Breast epithelium (tissue), 4 donors: ENCODE measurements at places on chromosomes 13 and 19.
A peak's percentile ranks its signal among the peaks of the same experiment; 100 is the strongest.

DNA sequence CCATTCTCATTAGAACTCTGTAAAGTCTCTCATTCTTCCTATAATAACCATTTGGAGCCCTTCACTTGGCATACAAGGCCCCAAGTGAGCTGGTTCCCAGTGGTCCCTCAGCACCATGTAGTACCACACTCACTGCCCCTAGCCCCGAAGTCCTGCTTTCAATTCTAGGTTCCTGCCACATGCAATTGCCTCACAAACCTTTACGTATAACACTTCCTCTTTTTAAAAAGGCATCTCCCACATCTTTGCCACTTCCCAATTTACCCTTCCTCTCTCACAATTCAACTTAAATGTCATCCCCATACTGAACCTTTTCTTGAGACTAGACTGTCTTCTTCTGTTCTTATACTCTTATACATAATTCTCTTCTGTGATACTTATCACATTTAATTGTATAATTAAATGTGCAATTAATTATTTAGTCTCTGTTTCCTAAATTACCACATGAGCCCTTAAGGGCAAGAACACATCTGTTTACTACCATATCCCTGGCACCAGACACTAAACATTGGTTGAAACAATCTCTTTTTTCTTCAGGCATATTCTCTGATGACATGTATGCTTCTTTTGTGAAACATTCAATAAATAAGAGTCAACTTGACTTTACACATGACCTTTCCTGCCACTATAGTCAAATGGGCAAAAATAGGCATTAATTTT lies 304.0 kb downstream of the SPRY2 start:
- no peak for DNase-seq

GRCh38 chr19:42657556-42657955 lies 62.8 kb upstream of the CEACAM8 start:
- no peak for DNase-seq

GRCh38 chr13:65584126-65584525 lies 1646.0 kb downstream of the PCDH9 start:
- no peak for DNase-seq

GRCh38 chr19:18435178-18435841 lies 2.6 kb downstream of the ISYNA1 start:
- DNase-seq: no peak

GRCh38 chr19:12481781-12482508 lies 2.7 kb downstream of the ZNF709 start:
- DNase-seq: no peak

- DNase-seq: no peak
Observed at GRCh38 chr13:110665491-110666254, 40.2 kb downstream of the CARS2 start.

- no peak for DNase-seq
Observed at GRCh38 chr13:63088226-63088625, 1672.6 kb upstream of the PCDH20 start.

DNA sequence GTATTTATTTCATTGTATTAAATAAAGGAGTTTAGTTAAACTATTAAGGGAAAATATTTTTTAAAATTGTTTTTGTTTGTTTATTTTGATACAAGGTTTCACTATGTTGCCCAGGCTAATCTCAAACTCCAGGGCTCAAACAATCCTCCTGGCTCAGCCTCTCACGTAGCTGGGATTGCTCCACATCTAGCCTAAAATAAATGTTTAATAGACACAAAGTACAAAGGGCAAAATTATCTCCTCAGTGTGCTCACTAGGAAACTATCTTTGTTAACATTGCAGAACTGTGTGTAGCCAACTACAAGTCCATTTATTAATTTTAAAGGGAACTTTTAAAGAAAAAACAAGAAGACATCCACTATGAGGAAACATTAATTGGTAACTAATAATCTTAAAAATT lies 207.2 kb upstream of the PCDH17 start:
- no peak for DNase-seq

DNA sequence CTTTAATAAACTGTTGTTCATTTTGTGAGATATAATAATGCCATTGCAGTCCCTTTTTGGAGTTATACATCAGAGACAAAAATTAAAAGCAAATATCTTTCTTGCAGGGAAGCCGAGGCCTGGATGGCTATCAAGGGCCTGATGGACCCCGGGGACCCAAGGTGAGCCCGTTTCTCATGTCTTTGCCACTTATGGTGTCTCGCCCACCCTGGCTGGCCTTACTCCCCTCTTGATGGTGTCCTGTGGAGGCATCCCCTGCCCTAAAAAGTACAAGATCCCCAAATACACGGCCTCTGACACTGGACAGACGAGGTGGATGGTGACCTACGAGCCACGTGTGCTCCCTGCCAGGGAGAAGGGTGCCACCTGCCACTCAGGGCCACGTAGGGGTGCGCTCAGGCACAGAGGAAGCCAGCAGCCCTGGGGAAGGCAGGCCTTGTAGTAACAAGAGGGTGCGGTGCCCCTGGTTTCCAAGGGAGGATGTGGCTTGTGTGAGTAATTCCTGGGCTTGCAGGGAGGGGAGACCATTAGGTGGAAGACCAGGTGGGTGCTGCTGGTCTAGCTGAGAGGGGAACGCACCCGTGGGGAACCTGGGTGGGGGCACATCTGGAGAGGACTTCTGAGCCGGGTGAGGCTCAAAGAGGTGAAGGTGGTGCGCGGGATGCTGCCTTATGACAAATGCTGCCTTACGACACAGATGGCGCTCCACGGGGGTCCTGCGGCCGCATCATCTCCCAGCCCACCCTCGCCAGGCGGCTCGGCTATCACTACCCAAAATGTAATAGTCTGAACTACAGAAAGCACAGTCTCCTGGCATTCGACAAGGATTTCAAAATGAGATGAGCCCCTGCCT lies 115.6 kb downstream of the RAB20 start:
- no peak for DNase-seq

- DNase-seq: no peak
Observed at GRCh38 chr13:52695856-52696255, 43.2 kb downstream of the SUGT1 start.

DNA sequence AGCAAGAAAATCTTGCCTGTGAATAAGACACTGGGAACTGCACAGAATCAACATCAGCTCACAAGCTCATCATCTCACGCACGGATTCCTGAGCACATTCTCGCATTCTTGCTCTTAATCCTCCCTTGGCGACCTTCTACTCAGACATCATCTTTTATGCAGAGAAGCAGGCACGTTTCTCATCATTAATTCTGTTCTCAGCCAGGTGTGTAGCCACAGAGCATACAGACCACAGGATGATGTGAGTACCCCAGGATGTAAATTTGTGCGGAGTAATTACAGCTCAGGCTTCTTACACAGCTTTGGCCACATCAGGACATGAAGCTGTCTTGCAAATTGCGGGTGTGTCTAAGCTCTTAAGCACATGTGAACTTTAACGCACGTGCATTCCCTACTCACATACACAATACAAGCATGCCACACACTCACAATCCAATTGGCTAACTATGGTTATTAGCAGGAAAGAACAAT lies 36.5 kb upstream of the SACS start:
- no peak for DNase-seq

GRCh38 chr19:1028062-1028926 lies 1.9 kb downstream of the CNN2 start:
- peak; percentile 81 for DNase-seq

GRCh38 chr13:67193979-67194378 lies 36.2 kb downstream of the PCDH9 start:
- no peak for DNase-seq

- no peak for DNase-seq
Observed at GRCh38 chr19:17202249-17202648, 12.9 kb upstream of the USE1 start.

DNA sequence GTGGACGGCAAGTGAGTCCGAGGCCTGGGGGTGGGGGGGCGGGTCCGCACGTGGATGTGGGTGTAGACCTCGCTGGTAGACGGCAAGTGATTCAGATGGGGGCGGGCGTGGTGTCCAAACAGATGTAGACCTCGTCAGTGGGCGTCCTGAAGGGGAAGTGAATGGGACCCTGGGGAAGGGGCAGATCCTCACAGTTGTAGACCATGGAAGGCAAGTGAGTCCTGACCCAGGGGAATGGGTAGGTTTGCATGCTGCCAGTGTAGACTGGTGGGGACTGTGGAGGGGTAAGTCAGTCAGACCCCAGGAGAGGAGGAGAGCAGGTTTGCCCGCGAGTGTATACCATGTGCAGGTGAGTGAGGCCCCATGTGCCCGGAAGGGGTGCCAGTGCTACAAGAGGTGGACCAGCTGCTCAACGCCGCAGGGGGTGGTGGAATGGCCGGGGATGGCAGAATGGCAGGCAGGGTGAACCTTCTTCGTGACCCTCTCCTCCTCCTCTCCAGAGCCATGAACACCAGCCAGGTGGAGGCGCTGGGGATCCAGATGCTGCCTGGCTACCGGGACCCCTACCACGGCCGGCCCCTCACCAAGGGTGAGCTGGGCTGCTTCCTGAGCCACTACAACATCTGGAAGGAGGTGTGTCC lies 22.1 kb downstream of the COLGALT1 start:
- no peak for DNase-seq

DNA sequence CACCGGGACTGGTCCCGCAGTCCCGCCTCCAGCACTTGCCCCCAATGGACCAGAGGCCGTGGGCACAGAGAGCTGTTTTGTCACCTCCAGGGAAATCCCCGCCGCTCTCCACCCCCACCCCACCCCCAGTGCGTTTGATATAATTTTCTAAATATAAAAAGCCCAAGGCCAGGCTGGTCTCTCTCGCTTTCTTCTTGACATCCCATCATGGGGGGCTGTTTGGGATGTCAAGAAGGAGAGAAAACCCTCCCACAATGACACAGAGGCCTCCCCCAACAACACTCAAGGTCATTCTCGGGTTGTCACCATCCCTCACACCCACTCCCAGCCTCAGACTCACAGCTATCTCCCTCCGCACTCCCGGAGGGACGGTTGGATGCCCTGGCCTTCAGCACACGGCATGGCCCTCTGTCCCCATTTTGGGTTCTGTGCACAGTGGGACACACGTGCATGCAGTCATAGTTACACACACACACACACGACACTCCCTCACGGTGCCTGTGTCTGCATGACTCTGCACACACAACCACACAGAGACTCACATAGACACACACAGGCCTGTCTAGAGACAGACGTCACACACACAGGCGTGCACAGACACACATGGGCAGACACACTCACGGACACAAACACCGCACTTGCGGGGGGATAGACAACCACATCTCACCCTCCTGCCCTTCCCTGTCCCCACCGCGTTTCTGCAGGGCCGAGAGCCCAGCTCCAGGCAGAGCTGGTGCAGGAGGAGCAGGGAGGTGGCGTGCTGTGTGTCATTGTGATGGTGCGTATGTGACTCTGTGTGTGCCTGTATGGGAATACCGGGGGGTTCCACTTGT lies 4.8 kb upstream of the NFIC start:
- no peak for DNase-seq

DNA sequence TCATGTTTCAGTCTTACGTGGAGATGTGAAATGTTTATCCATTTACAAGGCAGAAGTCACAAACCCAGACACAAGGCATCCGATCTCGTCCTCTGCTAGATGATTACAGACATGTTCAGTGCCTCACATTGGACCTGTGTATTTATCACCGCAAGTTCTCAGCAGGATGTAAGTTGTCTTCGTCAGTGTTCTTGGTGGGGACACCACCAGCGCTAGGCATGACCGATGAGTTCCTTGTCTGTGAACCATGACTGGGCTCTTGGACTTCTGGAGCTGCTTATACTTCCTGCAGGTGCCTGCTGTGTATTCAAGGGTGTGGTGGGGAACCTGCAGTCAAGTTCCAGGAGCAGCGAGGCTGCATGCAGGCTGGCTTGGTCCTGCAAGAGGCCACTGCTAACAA lies 105.4 kb downstream of the URI1 start:
- no peak for DNase-seq

GRCh38 chr19:58555369-58555885 lies 522 bp upstream of the CHMP2A start:
- DNase-seq: no peak

DNA sequence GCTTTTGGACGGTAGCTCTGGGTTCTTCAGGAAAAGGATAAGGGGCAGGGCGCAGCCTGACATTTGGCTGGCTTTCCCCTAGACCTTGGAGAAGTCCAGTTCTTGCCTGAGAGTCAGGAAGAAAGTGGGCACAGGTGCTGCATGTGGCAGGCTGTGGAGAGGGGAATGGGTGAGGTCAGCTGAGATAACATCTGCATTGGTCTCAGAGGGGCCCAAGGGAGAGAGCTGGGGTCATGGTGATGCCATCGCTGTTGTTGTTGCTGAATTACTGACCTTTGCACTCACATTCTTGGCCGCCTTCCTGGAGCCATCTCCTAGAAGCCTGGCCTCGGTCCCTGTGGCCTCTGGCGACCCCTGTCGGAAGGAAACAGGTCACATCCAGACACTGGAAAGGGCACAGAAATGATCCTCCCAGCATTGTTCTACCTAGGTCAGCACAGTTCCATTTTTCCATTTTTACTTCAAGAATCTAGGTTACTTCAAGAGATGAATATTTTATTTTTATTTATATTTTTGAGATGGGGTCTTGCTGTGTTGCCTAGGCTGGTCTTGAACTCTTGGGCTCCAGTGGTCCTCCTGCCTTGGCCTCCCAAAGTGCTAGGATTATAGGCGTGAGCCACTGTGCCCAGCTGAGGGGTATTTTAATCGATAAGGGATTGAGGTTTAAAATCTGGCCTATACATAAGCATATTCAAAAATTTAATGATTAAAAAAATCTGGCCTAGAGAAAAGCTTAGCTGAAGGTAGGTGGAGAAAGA lies 6.5 kb upstream of the LIPE start:
- peak; percentile 83 for DNase-seq

- peak; percentile 59 for DNase-seq
Observed at GRCh38 chr19:15264061-15264932, 32.0 kb upstream of the EPHX3 start.

- no peak for DNase-seq
Observed at GRCh38 chr13:80256352-80256932, 84.5 kb downstream of the SPRY2 start.

GRCh38 chr13:31468114-31468902 lies 268.5 kb downstream of the B3GLCT start:
- DNase-seq: no peak

DNA sequence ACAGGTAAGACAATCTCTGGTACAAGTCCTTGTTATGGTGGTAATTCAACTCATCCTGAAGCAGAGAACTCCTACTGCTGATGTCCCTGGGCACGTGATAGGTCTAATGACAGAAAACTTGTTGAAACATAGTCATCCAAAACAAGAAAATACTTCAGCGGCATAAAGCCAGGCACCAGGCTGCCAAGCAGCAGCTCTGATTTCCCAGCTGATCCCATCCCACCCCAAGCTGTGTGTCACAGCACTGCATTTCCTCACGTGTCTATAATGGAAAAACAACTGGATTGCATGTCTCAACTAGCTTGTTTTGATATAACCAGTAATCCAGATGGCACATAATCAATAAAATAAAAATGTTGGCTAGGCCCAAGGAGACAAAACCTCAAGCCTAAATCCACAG lies 64.8 kb downstream of the MIPEP start:
- DNase-seq: no peak

GRCh38 chr13:84445776-84446175 lies 563.5 kb upstream of the SLITRK1 start:
- DNase-seq: no peak
